NB4 (cell line): ENCODE measurements at places on chromosomes 5 and 9.

- DNase-seq, result no peak
Measured at GRCh38 chr5:66828548-66829357, 232.6 kb downstream of the MAST4 start.

DNA sequence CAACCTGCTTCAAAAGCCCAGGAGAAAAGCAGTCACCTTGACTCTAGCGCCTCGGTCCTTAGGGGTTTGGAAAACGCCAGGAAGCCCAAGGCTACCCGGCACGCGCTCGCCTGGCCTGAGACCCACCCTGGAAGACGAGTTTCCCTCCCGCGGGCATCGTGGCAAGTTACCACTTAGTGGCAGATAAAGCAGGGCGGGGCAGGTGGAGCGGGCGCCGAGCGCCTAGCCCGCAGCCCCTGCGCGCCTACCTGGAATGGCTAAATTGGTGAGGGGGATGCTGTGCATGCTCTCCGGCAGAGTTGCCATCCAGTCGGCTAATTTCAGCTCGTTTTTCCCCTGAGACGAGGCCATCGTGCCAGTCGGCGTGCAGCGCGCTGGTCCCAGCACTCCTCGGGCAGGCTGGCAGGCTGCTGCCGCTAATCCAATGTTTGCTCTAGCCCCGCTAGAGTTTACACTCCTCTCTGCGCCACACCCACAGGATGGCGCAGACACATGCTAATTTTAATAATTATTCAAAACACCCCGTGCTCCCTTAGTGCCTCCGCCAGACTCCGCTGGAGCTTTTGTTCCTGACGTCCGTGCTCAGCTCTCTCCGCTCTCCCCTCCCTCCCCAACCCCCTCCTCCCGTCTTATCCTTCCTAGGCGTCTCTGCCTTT is at the start of gene PLCXD3:
Gene PLCXD3 (minus strand): TSS at position 426 of the 656 bp plus-strand sequence. CDS start 75 bp downstream, at position 351.
- no peak for DNase-seq

DNA sequence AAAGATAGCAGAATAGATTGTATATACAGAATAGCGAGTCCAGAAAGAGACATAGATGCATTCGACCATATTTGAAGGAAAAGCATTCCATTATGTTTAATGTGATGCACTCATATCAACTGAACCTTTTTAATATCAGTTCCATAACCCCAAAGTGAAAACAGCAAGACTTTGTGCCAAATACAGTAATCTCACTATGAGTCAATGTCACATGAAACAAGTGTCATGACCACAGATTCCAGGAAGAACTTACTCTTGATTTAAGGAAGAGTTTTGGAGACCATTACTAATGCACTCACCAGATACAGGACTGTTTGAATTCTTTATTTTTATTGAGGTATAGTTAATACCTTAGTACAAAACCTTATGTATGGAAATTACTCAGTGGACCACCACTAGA is 220.5 kb downstream of the SH3GL2 start:
- DNase-seq, result no peak

GRCh38 chr5:142803428-142804125 is 33.4 kb downstream of the ARHGAP26 start:
- peak; percentile 87 for DNase-seq

GRCh38 chr5:38719916-38720315 is 125.9 kb upstream of the OSMR start:
- DNase-seq, result no peak
